Vagina (tissue), 2 donors: ENCODE measurements at places on chromosomes 5 and 9.

DNA sequence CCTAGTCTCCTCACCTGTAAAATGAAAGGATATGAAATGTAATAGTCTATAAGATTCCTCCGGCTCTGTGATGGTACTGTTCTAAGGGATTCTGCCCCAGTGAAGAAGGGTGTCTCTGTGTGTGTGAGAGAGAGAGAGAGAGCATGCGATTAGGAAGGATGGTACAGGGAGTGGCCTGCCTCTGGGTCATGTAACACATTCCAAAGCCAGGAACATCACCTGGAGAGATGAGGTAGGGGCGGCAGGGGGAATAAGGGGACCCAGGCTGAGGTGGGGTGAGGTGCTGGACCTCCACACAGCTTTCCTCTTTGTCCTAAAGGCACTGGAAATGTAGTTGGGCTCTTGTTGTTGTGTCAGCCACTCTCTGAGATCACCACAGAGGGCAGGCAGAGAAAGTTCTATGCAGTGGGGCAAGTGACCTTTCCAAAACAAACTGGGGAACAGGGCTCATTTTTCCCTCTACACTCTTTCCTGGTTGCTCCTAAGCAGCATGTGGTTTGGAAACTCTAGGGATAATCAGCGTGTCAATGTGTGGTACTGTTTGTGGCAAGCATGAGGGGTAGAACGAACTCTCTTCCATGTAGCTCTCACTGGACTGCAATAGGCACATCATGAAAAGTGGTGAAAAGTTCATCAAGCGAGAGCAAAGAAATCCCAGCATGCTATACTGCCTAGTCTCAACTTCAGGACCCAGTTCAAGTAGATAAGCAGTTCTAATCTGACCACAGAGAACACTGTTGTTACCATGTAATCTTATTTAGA lies 65.0 kb downstream of the SEMA6A start:
- DNase-seq, result no peak

DNA sequence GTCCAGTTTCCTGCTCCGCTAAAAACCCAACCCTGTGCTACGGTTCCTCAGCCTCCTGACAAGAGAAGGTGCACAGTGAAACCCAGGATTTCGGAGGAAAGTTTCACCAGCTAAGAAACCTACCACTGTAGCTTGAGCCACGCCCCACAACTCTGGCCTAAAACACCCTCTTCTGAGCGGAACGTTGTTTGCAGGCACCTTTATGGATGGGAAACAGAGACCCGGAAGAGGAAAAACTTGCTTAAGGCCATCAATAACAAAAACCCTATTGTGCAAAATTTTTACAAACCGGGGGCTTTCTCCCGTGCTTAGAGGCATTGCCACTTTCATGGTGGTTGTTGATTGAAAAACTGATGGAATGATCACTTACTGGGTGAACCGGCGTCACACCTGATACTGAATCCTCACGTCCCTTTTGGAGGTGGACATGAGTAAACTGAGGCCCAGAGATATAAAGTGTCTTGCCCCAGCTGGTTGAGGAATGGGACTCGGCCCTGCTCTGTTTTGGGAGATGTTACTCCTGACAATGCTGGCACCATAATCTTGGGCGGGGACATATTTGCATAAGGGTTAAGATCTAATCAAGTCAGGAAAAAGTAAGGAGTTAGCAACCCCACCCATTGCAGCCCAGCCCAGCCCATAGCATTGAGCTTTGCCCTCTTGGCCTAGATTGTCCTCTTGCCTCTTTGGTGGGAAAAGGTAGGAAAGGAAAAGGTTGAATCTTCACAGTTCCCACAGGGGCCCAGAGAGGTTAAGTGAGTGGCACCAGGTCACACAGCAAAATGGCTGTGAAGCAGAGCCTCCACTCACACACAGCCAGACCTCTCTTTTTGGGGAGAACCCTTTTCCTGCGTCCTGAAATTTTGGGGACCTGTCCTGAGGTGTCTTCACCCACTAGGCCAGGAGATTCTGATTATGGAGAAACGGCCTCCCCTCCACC lies 23.2 kb upstream of the PTGS1 start:
- DNase-seq, result no peak

GRCh38 chr5:121746763-121747162 lies 104.9 kb upstream of the FTMT start:
- DNase-seq, result no peak

DNA sequence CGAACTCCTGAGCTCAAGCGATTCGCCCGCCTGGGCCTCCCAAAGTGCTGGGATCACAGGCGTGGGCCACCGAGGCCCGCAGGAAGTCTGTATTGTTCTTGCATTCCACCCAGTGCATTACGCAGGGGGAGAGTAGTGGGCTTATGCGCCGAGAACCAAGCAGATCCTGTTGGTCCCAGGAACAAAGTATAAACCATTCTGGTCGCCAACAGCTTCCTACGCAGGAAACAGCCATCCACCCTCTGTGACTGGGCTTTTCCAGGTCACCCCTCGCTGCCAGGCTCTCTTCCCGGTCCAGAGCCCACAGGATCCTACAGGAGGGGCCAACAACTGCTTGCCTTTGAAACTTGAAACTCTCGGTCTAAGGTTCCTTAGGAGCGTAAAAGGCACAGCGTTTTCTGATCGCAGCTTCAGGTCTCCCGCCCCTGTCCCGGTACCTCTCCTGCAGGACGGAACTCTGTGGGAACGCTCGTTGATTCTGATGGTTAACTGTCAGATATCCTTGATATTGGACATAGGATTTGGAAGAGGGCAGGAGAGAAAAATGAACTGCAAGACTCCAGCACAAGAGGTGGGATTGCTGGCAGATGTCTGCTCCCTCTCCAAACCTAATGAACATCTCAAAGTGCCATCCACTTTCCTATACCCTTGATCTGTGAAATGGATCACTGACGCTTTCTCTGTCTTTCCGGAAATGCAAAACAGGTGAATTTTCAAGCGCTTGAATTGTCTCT lies 4.2 kb upstream of the ANXA2R start:
- DNase-seq, result no peak

DNA sequence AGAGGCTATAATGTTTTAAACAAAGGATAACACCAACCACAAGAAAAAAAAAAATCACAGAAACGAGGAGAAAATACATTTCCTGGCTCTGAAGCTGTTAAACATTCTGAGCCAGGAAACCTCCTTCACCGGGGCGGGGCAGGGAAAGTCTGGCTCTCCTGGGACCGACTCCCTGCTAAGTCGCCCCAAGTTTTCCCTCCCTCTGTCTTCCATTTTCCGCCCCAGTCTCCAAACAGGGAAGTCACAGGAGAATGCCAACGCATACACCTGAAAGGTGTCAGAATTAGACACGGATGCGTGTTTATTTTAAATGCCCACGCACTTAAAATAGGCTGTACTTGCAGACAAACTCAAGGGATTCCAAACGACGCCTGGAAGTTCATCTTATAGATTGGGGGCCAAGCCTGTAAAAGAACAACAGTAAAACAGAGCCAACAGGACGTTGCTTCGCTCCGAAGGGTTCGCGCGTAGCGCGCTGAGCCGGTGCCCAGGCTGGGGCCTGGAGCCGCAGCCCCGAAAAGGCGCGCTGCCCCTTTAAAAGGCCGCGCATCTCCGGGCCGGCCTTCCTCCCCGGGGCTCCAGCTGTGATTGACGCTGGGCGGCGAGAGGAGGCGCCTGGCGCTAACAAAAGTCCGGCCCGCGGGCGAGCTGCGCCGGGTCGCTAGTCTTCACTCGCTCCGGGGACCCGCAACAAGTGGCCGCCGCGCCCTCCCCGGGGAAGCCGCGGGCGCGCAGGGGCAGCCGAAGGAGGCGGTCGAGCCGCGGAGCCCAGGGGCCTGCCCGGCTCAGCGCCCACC lies at the start of gene FBXL7:
Gene FBXL7 (plus strand): TSS at position 653 of the 797 bp plus-strand sequence.
- DNase-seq, result no peak

DNA sequence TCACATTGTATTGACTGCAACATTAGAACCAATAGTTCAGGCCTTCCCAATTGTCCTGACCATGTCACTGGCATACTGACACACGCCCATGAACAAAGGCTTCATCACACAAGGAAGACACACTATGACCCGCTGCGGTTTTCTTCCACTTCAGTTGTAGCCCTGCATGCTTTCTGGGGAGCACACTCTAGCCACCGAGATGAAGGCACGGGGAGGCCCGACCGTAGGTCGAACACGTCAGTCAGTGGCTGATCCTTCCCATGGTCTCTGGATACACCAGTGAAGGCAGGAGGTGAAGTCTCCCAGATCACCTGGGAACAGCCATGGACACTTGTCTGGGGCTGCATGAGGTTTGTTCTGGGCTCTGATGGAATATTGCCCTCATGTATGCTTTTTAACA lies 224.7 kb downstream of the FSTL4 start:
- peak; percentile 79 for DNase-seq

DNA sequence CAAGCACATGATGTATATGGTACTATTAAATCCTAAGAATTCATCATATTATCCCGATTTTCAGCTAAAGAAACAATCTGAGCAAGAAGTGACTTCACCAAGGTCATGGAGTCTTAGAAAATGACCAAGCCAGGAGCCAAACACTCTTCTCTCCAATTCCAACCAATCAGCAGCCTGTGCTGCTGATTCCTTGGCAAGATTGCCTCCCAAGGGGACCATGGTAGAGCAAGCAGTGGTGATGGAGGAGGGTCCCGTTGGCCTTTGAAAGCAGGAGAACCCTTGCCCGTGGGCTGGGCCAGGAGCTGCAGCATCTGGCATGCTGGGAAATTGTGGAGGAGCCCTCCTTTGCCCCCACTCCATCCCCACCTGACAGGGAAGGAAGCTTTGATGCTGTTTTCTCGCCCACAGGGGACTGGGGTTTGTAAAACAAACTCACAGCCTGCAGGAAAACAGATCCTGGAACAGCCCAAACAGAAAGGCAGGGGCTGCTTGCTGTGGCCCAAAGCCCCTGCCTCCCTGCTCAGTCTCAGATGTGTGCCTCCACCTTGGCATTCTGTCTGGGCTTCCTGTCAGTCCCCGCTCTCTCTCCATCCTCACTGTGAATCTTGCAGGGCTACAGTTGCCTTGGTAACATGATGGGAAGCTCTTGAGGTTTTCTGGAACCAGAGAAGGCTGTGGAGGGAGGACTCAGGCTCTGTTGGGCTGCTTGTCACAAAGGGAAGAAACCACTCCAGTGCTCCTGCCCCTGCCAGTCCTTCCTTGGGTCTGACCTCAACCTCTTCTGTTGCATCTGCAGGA lies 70.8 kb upstream of the HSPA9 start:
- no peak for DNase-seq

GRCh38 chr5:68332080-68332451 lies 116.5 kb downstream of the PIK3R1 start:
- DNase-seq, result peak; percentile 10

- DNase-seq, result no peak
Measured at GRCh38 chr9:135504262-135505243, 4.1 kb downstream of the MRPS2 start.

GRCh38 chr9:124859803-124860581 lies 1.8 kb downstream of the RPL35 start:
- DNase-seq, result no peak

DNA sequence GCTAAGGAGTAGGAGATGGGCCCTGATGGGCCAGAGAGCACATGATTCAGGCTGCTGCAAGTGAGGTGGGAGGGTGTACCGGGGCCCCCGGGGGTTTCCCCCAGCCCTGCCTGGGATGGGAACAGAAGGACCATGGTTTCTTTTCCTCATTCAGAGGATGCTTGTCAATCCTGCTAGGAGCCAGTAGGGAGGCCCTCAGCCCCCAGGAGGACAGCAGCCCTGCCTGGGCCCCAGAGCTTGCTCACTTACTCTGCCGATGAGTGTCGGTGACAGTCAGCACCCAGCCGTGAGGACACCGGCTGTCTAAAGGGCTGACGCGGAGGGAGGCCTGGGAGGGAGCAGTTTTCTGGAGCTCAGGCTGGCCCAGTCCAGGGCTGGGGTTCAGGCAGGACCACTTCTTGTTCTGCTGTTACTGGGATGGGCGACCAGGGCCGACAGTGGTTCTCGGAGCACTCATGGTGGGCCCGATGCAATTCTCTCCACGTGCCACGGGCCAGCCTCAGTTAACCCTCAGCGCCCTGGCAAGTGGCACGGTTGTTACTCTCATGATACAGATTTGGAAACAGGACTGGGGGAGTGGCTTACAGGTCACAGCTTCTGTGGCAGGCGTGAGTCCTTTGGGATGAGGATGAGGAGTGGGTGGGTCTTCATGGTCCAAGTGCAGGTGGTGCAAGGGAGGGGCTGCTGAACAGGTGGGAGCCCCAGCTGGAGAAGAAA lies 1.8 kb downstream of the ARRDC1 start:
- DNase-seq, result no peak

GRCh38 chr5:139648205-139649081 lies at the start of gene CXXC5:
CXXC5 (plus strand) TSS chr5:139648349; CDS start chr5:139680524, 32,175 bp downstream.
- no peak for DNase-seq

GRCh38 chr9:136722093-136722968 lies 10.0 kb downstream of the DIPK1B start:
- DNase-seq, result no peak

GRCh38 chr9:100670719-100671118 lies 92.8 kb downstream of the CAVIN4 start:
- no peak for DNase-seq

GRCh38 chr5:120096413-120096812 lies 367.7 kb upstream of the PRR16 start:
- no peak for DNase-seq

DNA sequence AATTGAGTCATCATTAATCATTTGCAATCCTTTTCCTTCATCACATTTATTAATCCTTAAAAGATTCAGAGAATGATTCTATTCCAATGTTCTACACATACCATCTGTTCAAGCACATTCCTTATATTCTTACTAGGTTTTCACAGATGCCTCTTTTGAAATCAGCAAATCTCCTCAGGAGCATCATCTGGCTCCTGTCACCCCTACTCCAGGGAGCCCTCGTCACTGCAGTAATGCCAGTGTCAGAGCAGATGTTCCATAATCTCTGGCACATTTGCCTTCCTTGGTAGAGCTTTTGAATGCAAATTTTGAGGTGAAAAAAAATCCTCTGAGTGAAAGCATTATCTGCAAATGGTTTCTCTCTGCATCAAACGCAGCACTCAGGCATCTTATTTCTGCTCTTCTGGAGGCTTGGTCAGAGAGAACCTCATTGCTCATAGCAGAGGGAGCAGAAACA lies 7.6 kb upstream of the KCNV2 start:
- no peak for DNase-seq

DNA sequence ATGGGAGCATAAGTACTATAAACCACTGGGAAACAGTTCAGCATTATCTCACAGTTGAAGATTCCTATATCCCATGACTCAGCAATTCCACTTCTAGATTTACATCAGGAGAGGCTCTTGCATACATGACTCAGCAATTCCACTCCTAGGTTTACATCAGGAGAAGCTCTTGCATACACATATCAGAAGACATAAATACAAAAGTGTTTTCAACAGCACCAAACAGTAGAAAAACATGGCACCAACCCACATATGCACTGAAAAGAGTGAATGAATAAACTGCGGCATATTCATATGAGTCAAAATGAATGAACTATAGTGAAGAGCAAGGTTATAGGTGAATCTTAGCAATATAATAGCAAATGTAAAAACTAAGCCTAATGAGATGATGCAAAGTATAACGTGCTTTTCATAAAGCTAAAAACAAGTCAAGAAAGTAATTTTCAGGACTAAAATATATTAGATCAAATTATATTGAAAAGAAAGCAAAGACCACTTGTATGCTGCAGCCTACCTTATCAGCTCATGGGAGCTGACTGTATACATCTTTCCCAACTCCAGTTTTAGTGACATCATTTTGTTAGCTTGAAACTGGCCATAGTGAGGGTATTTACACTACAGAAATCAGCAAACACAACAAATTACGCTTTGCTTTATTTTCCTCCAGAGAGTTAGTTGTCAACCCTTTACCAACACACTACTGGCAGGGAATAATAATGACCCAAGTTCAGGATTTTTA lies 95.8 kb downstream of the ANKRD18B start:
- DNase-seq, result no peak

GRCh38 chr9:111572950-111573604 lies 26.4 kb downstream of the PTGR1 start:
- no peak for DNase-seq
